RWPE2 (cell line): ENCODE measurements at places on chromosomes 12 and 14.

- DNase-seq: no peak
Measured at GRCh38 chr14:104515059-104515810, 64.3 kb upstream of the C14orf180 start.

- no peak for DNase-seq
Measured at GRCh38 chr12:75714462-75715322, 203.3 kb upstream of the KRR1 start.

GRCh38 chr12:130754234-130754901, 38.3 kb upstream of the RIMBP2 start:
- no peak for DNase-seq

DNA sequence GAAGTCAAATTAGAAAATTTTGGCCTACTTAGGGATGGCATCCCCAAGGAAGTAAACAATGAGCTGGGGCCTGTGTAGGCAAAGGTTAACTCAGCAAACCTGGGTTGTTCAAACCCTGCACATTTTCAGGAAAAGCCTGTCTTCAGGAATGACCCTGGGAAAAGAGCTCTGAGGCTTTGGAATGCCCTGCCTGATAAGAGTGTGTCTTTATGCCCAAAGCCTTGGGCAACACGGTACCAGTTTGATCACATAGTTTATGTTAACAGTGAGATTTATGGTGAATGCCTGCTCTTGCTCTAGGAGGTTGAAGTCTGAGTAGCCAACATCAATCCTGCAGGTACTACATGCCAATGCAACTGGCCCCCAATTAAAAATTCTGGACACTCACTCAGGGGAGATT, 28.2 kb upstream of the STAB2 start:
- DNase-seq: no peak

DNA sequence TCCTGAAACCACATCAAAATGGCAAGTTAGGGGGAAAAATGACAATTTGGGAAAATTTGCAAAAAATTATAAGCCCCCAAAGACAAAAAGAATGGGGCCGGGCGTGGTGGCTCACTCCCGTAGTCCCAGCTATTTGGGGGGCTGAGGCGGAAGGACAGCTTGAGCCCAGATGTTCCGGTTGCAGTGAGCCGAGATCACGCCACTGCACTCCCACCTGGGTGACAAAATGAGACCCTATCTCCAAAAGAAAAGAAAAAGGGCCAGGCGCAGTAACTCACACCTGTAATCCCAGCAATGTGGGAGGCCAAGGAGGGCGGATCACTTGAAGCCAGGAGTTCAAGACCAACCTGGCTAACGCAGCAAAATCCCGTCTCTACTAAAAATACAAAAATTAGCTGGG, 2.0 kb upstream of the VAMP1 start:
- DNase-seq: no peak

- no peak for DNase-seq
Measured at GRCh38 chr12:27193854-27194544, 50.1 kb upstream of the STK38L start.

DNA sequence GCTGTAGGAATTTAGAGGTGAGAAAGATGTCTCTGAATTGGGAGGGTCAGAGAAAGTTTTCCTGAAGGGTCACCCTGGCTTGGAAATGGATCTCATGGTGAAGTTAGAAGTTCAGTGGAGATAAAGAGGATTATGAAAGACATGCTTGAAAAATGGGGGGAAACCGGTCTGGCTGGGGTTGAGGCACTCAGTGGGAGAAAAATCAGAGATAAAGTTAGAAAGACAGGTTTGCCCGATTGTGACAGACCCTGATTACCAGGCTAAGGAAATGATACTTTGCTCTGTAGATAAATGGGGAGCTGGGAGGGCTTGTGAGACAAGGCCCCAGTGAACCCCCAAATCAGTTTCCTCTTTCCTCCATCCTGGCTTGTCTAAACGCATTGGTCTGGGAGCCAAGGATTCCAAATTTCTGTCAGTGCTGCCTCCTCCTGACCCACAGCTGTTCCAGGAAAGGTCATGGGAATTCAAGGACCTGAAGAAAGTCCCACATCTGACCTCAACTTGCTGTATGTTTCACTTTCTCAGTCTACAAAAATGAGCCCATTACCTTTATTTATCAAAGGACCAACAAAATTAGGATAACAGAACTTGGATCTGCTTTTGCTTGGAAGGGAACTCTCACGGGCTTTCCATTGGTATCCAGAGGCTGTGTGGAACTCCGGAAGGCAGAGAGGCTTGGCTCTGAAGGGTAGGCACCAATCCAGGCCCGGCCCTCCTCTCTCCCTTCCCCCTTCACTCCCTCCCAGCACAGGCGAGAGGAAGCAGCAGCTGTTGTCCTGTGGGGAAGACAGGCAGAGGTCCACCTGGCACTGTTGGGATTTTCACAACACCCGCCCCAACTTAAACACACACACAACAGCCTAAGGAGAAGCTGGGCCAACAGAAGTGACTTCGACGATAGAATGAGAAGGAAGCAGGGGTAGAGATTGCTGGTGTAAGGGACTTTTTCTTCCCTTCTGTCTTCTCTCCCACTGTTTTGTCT, 3.4 kb upstream of the RNASE7 start:
- no peak for DNase-seq

DNA sequence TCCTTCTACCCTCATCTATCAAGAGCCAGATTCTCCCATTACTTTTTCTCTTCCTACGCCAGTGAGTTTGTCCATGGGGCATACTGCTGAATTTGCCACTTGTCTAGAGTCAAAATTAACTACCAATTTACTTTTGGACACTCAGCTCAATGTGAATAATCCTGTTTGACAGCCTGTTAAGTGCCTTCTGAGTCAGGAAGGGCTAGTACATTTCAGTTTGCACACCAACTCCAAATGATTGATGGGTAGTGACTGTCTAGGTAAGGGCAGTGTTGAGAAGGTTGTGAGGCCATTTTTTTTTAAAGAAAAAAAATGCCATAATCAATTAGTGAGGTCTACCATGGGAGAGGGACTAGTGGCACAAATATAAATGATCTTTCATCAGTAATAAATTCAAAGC, 21.8 kb upstream of the TRIM9 start:
- no peak for DNase-seq

GRCh38 chr14:74062809-74063150, 21.5 kb downstream of the ALDH6A1 start:
- DNase-seq: no peak

DNA sequence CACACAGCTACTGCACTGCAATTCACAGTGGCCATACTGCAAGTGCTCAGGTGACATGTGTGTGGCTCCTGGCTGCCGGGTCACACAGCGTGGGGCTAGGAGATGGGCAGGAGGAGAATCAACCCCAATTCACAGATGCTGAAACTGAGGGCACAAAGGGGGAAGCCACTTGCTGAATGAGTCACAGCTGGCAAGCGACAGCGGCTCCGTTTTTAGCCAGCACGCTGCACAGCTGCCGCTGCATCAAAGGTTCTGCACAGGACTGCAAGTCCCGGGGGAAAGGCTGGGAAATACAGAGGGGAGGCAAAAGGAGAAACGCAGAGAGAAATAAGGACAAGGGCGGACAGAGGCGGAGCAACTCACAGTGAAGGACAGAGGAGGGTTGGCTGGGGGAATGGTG, 57.9 kb downstream of the KDM2B start:
- no peak for DNase-seq

DNA sequence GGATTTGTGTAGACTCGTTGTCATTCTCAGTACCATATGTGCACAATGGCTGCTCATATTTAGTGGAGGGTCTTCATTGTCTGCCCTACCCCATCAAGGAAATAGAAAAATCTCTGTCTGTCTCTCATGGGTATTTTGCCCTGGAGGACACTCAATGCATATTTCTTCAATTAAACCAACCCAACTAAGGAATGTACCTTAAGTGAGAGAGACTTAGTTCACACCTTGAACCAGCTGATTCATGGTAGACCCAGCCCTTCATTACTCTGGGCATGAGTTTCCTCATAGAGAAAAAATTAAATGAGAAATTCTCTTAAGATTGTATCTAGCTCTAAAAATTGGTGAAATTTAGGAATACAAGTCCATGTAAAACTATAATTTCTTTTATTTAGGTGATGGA, 107.1 kb upstream of the PLEKHG7 start:
- no peak for DNase-seq

DNA sequence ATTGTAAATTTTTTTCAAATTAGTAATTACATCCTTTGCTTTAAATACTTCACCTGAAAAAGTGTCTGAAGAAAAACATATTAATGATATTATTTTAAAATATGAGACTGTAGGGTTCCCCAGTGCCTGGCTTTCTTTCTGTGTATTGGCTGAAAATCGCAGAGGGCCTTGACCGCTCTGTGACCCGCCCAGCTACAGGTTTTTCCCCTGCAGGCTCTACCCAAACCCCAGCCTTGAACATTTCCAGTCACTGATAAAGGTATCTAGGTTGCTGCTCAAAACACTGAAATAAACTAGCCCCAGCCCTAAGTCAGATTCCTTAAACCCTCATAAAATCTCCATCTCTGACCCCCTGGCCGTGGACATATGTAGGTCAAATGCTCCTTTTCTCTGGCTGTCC, 11.9 kb downstream of the KLRG1 start:
- DNase-seq: no peak

- DNase-seq: no peak
Measured at GRCh38 chr12:80849337-80849736, 88.4 kb downstream of the LIN7A start.

GRCh38 chr14:32012062-32012461, 65.0 kb upstream of the ARHGAP5 start:
- DNase-seq: no peak

DNA sequence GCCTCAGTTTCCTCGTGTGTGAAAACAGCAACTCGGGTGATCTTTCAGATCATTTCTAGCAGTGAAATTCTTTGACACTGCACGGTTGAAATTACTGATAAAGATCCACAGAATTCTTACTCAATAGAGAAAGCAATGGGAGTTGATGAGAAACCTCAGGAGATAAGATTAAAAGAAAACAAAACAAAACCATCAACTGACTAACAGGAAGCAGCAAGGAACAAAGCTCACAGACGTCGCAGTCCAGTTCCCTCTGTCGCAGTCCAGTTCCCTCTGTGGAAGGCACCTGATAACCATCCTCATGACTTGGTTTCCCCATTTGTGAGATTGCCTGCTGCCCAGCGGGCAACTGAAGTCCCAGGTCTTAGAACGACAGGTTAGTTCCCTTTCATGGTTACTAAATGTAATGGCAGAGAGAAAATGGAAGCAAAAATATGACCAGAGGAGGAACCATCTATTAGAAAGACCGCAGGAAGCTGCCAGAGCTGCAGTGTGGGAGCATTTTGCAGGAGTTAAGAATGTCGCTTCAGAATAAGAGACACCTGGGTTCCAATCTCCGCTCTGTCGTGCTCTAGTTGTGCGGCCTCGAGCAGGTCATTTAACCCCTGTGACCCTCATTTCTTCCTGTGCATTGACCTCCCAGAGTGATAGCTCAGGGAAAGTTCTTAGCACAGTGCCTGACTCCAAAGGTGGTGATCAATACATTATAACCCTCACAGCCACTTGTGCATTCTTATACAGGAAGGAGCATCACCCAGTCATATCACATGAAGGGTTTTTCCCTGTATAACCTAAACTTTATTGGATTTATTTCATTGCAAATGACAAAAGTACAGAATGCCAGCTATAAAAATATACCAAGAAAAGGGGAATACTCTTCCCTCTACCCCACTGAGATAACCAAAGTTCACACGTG, 5.1 kb upstream of the MED13L start:
- DNase-seq: no peak

- DNase-seq: no peak
Measured at GRCh38 chr12:104133321-104133720, 4.7 kb downstream of the NFYB start.

DNA sequence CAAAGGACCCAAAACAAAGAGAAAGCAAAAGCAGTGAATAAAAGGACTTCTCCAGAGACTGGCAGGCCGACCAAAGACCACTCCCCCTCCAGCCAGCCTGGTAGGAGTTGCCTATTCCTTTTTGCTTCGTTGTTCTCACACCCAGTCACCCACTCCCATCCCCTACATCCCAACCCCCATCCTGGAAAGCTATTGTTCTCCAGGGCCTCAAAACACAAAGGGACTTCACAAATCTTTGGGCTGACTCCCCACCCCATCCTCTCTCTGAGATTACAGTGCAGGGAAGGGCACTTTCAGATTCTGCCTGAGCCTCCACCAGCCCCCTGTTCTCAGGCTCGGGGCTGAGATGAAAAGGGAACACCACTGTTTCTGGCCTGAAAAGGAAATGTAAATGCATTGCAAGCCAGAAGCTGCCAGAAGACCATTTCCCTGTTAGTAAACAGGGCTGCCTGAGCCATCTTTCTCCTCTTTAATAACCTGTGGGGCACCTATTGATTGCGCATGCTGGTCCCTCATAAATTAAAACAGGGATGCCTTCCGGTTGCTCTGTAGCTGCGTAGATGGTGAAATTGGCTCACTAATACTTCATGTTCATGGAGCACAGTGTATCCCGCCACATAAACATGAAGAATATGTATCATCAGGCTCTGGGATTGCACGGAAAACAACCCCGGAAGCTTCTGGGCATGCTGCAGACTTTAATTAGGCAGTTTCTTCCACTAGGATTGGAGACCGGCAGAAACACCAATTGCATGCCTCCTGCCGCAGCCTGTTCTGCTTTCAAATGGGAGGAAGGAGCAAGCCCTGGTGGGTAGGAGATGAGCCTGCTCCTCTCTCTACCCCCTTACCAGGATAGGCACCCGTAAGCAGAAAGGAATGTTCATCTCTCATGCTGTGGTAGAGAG, 130.3 kb upstream of the FUT8 start:
- no peak for DNase-seq

DNA sequence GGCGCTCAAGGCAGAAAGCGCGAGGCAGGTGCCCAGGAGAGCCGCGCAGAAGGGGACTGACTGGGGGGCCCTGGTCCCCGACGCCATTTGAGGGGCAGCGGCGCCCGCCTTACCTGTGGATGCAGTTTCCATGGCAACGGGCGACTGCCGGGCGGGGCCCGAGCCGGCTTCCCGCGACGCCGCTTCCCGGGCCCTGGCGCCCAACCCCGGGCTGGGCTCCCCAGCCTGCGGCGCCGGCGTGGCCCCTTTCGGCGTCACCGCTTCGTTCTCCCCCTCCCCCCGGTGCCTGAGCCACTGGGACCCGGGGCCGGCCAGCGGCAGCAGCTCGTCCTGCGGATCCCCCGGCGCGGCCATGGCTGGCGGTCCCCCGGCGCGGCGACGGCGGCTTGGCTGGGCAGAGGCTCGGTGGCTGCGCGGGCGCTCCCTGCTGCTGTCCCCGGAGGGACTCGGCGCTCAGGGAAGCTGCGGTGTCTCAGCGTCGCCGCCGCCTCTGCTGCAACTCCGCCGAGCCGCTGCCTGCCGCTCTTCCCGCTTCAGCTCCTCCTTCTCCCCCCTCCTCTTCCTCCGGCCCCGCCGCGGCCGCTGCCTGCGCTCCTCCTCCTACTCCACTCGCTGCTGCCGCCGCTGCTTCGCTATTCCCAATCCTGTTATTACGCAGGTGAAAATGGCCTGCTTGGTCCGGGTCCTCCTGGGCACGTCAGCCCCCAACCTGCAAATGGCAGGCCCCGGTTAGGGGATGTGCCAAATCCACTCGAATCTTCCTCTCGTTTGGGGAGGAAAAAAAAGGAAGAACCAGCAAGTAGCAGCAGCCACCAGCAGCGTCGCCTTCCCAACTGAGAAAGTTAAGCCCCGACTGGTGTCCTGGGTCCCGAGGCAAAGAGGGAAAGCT, at the start of gene RTN1:
RTN1 (minus strand) TSS at position 500 of the 889 bp plus-strand sequence; CDS start at position 354, 146 bp downstream.
- DNase-seq: no peak
